ENCODE measurements at places on chromosomes 2 and 18.
A peak's percentile ranks its signal among the peaks of the same experiment; 100 is the strongest.

GRCh38 chr2:75513616-75514170, 47.0 kb downstream of the EVA1A start:
- DNase-seq, result no peak

GRCh38 chr2:216130346-216130971, 21.3 kb downstream of the XRCC5 start:
- DNase-seq, result no peak

DNA sequence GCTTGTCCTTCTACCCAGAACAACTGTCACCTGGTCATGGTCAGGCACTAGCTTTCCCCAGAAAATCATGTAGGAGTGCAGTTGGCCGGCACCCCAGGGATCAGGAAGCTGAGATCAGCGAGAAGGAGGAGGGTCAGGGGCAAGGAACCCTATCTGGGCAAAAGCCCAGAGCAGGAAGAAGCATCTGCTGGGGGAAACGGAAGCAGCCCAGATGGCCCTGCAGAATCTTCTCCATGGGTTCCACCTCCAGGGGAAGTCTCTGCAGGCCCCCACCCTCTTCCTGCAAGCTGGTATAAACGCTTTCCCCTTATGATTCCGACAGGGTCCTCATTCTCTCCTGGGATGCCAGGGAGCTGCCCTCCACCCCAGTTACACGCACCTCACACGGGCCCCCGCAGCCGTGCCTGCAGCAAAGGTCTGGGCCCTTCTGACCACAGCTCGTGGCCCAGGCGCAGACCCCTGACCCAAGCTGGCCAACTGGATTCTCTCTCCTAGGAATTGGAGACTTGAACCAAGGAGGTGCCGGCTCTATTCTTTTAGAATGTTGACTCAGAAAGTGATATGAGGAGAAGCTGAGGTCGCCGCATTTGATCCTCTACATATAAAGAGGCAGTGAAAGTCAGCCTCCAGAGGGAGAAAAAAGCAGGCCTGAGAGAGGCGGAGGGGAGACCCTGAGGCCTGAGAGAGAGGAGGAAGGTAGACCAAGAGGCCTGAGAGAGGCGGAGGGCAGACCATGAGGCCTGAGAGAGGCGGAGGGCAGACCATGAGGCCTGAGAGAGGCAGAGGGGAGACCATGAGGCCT, 71.0 kb downstream of the STPG4 start:
- DNase-seq, result no peak

DNA sequence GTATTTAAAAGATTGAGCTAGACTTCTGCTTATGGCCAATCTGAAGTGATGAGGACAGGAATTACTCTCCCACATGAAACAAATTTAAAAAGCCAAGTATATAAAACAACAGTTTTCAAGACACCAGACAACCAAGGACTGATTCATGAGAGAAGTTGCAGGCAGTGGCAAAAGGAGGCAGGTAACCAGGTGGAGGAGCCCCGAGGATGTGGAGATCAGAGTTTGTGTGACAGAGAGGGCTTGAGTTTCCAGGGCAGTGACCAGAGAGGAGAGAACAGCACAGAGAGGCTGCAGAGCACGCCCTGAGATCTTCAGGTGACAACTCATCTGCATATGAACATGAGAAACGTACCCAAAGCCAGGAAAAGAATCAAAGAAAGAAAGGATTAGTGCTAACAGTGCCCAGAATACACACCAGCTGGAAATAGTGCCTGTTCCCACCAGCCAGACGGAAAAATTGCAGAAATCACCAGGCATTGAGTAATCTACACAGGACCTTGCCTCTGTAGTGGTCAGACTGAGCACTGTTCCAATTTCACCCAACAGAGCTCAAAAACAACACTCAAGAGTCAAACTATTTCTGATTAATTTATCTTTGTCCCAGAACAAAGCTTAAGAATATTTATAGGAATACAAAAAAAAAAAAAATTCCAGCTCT, 173.1 kb downstream of the SEPTIN10 start:
- DNase-seq, result no peak

- peak; percentile 59 for DNase-seq
These were observed 10.9 kb downstream of the FEZ2 start for GRCh38 chr2:36587101-36587500.

GRCh38 chr2:104033399-104033798, 820.5 kb upstream of the POU3F3 start:
- no peak for DNase-seq

GRCh38 chr2:168107322-168107721, 140.1 kb downstream of the STK39 start:
- DNase-seq, result no peak

GRCh38 chr2:161138429-161138828, 21.8 kb upstream of the TANK start:
- no peak for DNase-seq

- no peak for DNase-seq
These were observed 18.7 kb upstream of the DUSP2 start for GRCh38 chr2:96163768-96164429.

DNA sequence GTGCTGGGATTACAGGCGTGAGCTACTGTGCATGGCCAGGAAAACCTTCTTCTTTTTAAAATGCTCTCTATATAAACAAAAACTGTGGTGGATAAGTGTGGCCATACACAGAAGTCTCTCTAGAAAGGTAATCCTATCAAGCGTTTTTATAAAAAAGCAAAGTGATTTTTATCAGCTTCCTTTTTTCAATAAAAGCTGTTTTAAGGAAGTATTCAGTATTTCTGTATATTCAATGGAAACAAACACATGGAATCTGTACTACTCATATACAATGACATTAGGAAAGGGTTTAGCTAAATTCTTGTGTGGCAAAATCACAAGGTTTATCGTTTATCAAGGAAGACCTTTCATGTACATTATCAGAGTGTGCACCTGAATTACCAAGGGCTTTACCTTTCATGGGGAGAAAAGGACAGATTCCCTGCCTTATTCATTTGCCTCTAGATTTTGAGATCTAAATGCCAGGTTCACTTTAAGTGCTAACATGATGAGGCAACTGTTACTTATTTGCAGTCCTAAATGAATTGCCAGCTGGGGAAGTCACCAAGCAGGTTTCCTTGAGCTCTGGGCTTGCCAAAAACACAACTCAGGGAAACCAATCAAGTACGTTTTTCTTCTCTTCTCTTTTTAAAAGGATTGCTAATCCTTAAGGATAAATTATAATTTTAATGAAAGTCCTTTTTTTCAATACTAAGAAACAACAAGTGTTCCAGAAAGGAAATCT, 70.8 kb downstream of the RTN4 start:
- no peak for DNase-seq

DNA sequence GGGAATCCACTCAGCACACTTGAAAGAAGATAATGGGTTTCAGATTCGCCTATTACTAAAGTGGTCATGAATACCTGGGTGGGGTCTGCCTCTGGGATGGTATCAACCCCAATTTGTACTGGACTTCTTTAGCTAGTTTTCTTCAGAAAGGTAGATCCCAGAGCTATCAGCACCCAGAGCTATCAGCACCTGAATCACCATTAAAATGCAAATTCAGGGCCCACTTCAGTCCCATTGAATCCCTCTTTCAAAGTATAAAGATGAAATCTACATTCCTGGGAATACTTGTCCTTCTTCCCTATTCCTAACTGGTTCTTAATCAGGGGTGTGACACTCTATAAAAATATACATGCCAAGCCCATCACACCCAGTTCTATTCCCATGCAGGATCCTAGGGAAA, 914.3 kb downstream of the DCC start:
- DNase-seq, result no peak

DNA sequence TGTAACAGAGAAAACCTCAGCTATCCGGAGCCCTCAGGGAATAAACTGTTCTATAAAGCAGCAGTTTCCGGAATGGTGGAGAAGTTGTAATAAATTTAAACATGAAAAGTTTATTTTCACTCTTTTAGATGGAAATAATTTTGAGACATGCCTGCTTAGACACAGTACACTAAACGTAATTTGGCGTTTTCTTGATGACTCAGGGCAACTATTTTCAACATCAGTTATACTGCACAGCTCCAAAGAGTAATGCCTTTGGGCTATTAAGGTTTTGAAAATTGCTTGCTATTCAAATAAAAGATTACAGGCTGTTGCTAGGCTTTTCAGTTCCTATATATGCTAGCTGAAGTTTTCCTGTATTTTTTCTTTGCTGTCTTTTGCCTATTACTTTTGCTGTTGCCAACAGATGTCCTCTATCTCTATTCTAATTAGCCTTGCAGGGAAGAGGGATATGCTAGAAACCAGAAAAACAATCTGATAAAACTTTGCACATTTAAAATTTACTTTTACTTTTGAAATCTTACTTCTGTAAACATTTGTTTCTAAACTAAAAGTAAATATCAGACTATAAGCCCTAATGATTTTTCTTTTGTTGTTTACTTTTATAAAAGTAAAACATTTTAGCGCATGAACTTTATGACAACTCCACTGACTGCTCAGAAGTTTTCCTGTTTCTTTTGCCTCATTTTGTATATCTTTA, 113.4 kb upstream of the WDSUB1 start:
- peak; percentile 12 for DNase-seq

DNA sequence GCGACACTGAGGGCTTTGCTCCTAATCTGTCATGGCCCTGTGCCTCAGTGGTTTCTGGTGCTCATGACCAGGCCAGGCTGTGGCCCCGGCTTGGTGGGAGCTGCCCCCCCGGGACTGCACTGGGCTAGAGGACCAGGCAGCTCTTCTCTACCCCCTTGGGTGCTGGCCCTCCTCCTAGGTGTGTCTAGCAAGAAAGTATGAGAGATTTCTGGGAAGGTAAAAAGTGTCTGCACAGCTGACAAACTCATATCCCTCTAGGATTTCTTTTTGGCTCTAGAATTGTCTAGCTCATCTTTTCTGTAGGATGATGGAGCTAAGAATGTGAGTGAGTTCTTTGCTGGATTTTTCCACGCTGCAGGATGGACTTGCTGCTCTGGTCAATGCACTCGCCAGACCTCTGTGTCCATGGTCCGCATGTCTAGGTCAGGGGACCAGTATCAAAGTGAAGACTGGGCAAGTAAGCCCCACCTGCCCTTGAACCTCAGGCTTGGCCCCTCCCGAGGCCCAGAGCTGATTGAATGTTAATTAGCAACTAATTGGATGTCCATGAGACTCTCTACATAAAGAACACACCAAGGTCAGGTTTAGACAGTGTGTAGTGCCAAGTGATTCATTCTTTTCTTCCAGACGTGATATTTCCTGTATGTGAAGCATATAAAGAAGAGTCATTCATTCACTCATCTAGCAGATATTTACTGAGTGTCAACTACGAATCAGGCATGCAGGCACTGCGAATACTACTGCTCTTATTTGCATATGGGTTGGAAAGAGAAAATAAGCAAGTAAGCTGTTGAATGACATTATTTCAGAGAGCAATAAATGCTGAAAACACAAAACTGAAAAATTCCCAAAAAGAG, 15.6 kb upstream of the PSD4 start:
- peak; percentile 3 for DNase-seq

DNA sequence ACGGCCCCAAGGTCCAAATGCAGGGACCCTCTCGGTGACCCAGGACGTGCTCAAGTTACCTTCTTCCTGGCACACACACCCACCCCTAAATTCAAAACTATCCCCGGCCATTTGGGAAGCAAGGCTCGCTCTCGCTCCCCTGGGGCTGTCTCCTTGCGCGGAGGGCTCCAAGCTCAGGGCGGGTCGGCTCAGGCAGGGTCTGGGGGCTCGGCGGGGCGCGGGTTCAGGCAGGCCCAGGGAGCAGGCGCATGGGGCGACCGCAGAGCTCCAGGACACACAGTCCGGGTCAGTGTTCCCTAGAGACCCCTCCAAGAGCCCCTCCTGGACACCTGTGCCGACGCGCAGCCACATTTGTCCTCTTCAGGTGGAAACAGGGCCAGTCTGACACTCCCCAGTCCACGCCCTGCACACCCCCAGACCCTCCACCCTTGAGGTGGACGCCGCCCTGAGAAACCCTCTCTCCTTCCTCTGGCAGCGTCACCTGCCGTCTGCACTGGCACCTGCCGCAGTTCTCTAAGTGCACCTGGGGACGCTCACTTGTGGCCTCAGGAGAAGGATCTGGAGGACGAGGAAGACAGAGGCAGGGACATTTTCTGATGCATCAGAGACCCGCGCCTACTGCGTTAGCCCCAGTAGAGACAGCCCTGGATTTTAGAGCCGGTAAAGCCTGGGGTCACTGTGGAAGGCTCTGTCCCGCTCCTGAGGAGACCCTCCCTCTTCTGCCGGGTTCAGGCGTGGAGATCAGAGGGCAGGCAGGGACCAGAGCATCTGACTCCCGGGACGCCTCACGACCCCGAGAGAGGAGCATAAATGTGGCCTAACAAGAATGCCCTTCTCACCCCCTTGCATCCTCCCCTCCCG, 138.8 kb downstream of the TWIST2 start:
- DNase-seq, result no peak

- no peak for DNase-seq
These were observed 674.8 kb downstream of the SUCLG1 start for GRCh38 chr2:83784315-83784714.

DNA sequence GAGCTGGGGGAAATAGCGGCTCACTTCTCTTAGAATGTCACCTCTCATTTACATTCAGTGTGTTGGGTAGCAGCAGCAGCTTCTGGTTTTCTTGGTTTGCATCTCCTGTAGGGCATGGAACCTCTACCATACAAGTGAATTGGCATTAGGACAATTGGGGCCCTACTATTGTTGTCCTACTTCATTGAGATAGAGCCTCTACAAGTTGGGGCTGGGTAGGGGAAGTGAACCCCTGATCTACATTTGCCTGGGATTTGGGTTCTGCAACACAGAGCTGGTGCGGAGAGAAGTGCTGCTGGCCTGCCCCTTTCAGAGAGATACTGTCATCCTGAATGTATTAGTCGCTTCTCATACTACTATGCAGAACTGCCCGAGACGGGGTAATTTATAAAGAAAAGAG, 391.6 kb upstream of the HS6ST1 start:
- DNase-seq, result no peak

Data from LHCN-M2 (cell line).